Esophagus squamous epithelium (tissue), 5 donors: ENCODE measurements at places on chromosomes 5 and 9. TPM values are rescaled to one million over a fixed set of nuclear protein-coding genes. Genes with fewer than 3 reads are reported as not detected.

GRCh38 chr5:143481697-143482531 lies 78.4 kb upstream of the NR3C1 start:
- no peak for DNase-seq

- no peak for DNase-seq
These were observed 193.9 kb downstream of the SEC61B start for GRCh38 chr9:99416007-99416406.

The GABBR2 gene
- not detected for total RNA-seq

The NUTM2F gene
- not detected for total RNA-seq

- no peak for DNase-seq
These were observed 53.7 kb downstream of the PAX5 start for GRCh38 chr9:36980148-36980974.

DNA sequence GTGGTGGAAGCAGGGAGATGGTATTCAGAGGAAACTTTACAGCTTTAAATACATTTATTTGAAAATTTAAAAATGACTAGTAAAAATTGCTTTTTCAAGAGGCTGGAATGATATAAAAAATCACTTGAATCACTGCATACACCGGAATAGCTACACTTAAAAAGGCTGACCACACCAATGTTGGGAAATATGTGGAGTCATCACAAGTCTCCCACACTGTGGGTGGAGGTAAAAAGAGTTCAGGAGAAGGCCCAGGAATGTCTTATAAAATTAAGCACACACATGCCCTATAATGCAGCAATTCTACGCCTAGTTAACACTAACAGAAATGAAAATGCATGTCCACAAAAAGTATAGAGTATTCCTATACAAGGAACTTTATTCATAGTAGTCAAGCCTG lies 198.1 kb downstream of the ROR2 start:
- no peak for DNase-seq
